ENCODE measurements at places on chromosomes 4 and X. TPM values are rescaled to one million over a fixed set of nuclear protein-coding genes. Genes with fewer than 3 reads are reported as not detected.

TMEM150C gene
- polyA plus RNA-seq = 23.5 TPM

IL9R gene
- 0.47 TPM for polyA plus RNA-seq

NR3C2 gene
- 9.2 TPM for polyA plus RNA-seq

CITED1 gene
- 9.0 TPM for polyA plus RNA-seq

IL21 gene
- polyA plus RNA-seq = not detected

CFAP47 gene
- polyA plus RNA-seq = 3.0 TPM

BRS3 gene
- polyA plus RNA-seq = 0.51 TPM

PQBP1 gene
- 89.8 TPM for polyA plus RNA-seq

NPY2R gene
- 0.98 TPM for polyA plus RNA-seq

SH3RF1 gene
- 21.9 TPM for polyA plus RNA-seq
